ENCODE measurements at places on chromosomes 1 and 21.

- DNase-seq, result no peak
Measured at GRCh38 chr1:214830941-214831340, 227.9 kb downstream of the CENPF start.

DNA sequence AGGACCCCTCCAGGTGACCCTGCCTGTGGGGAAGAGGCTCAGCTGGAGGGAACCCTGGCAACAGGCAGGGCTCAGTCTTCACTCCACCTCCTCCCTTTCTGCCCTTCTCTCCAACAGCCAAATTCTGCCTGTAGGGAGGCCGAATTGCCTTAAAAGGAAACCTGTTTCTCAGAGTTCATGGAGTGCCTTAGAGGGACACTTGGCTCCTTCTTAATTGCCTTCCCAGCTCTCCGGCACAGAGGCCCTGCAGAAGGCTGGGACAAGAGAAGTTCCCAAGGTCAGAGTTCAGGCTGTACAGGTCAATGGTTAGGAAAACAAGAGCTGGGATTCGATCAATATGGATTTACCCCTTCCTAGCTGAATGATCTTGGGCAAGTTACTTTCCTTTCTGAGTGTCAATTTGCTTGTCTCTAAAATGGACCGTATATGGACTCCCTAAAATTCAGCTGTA, 6.2 kb downstream of the CSRP1 start:
- DNase-seq, result no peak

- no peak for DNase-seq
Measured at GRCh38 chr1:226627924-226628611, 79.5 kb downstream of the STUM start.

GRCh38 chr1:160007577-160008200, 24.1 kb downstream of the PIGM start:
- no peak for DNase-seq

GRCh38 chr1:18111605-18112297, 4.2 kb downstream of the IGSF21 start:
- DNase-seq, result no peak

DNA sequence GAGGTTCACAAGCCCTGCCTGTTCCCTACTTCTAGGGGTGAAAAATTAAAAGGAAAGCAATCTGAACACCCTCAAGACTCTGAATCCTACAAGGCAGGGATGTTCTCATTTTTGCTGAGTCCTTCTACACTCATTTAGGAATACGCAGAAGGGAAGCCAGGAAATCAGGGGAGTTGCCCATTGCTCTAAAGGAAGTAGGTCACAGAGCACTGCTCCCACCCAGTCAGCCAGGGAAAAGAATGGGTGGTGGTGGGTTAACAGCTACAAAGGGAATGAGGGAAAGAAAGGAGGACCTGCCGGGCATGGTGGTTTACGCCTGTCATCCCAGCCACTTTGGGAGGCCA, 2.4 kb upstream of the CTTNBP2NL start:
- DNase-seq, result no peak

DNA sequence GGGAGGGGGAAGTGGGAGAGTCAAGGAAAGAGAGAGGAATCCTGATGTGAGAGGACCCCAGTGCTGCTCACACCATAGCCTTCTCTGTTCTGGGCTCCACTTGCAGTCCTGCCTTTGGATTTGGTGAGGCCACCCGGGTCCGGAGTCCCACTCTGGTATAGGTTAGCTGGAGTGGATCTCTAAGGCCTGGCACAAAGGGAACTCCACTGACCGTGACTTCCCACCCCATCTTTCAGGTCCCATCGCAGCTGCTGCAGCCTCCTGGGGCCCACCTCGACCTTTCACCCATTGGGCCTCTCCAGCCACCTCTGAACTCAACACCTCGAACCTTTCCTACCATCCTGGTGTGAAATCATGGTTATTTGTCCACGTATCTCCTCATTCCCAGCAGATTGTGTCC, 324.4 kb downstream of the MATN1 start:
- DNase-seq, result no peak

DNA sequence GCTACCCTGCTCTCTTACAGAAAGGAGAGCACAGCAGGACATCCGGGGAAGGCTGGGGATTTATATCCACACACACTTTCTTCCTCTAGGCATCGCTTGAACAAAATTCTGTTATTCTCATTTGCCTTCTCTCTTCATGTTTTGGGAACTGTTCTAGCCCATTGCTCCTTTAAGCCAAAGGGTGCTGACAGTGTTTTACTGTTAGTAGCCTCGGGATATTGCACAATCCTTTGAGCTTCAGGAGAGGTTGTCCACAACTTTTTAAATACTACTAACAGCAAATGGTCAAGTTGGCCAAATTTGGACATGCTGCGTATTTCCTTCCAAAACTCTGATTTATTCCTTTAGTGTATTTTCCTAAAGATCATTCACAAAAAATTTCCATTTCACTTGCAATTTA, 579.2 kb upstream of the RGS18 start:
- no peak for DNase-seq

- no peak for DNase-seq
Measured at GRCh38 chr21:42991992-42992740, 17.8 kb downstream of the PKNOX1 start.

GRCh38 chr1:108042610-108043009, 77.6 kb upstream of the VAV3 start:
- DNase-seq, result no peak

DNA sequence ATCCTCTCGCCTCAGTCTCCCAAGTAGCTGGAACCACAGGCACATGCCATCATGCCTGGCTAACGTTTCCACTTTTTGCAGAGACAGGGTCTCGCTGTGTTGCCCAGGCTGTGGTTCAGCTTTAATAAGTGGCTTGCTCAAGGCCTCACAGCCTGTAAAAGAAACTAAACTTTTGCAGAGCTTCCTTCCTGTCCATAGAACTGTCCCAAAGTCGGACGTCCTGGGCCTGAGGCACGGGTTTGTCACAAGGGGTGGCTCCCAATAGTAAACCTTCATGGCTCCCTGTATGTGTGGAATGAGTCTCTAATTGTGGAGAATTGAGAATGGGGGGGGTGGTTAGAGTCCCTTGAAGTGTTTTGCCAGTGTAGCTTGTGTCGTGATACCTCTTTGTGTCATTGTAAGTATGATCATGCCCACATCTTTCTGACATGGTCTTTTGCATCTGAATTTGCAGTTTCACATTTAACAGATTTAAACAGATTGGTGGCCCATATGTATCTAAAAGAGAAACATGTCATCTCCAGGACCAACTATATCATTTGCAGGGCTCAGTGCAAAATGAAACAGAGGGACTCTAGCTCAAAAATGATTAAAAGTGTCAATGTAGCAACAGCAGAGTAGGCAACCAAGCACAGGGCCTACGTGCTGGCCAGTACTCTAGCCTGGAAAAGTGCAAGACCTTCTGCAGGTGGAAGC, 332.1 kb downstream of the KIF26B start:
- no peak for DNase-seq

GRCh38 chr1:221998186-221998612, 256.3 kb upstream of the DUSP10 start:
- no peak for DNase-seq

GRCh38 chr1:229031481-229032341, 239.2 kb upstream of the RAB4A start:
- DNase-seq, result no peak

DNA sequence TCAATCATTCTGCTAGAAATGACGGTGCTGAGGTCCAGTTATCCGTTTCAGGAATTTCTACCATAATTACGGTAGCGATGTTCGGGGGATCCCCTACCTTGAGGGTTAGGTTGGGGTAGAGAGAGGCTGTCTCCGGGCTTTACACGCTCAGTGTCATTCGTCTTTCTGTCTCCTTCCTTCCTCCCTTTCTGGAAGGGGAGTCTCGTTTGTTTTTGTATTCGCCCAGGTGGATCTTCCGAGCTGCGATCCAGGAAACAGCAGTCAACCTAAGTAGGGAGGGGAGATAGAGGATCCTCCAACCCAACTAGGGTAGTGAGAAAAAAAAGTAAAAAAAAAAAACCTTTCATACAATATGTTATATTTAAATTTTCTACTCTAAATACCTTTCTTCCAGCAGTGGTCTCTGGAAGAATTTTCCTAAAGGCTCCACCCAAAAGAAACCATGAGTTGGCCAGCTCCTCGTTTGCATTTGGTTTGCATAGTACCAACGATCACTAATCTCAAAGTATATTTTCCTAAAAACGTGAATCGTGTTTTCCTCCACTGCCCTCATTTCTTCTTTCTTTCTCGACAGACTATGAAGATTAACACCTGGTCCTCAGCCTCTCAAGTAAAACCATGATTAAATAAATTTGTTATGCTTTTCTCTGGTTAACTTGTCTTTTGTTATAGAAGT, 611 bp upstream of the PIK3C2B start:
- no peak for DNase-seq

GRCh38 chr1:151942882-151943281, 33.6 kb upstream of the THEM4 start:
- no peak for DNase-seq

GRCh38 chr1:76542359-76542758, 324.9 kb upstream of the ST6GALNAC5 start:
- no peak for DNase-seq

DNA sequence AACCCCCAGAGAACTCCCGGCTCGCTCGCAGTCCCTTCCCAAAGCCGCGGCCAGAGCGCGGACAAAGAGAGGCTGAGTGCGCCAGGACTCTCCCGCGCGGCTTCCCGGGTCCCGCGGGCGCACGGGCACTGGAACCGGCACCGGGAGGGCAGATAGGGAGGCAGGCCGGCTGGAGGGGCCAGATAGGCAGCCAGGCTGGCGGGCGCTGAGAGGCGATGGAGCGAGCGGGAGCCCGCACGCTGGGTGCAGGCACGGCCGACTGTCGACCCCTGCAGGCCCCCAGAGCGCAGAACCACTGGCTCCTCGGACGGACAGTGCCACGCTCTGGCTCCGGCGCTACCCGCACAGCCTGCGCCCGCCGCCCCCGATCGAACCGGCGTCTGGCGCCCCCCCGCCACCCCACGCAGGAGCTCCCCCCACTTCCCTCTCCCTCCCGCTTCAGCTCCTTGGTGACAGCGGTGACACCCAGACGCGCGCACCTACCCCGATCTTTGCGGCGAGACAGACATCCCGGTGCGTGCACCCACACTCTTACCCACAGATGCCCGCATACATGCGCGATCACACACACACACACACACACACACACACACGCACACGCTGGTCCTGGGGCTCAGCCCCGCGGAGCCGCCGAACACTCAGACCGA, 534 bp downstream of the SLC6A9 start:
- no peak for DNase-seq

DNA sequence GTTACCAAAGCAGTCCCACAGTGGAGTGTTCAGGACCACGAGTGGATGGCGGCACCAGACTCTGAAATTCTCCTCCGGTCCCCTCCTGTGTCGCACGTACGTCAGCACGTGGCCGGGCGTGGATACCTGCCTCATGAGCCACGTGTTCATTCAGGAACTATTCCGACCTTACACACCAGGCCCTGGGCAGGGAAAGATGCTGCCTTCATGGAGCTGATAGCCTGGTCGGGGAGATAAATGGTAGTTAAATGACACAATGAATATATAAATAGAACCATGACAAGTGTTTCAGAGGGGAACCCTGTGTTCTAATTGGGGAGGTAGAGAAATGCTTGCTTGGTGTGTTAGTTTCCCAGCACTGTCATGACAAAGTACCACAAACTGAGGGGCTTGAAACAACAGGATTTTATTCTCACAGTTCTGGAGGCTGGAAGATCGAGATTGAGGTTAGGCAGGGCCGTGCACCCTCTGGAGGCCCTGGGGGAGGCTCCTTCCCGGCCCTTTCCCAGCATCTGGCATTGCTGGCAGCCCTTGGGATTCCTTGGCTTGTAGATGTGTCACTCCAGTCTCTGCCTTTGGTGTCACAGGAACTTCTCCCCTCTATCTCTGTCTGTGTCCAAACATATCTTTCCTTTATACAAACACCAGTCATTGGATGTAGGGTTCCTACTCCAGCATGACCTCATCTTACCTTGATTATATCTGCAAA, 28.9 kb upstream of the GPR137B start:
- DNase-seq, result no peak

- DNase-seq, result no peak
Measured at GRCh38 chr1:222546548-222547259, 1.2 kb downstream of the HHIPL2 start.

All from cortex of kidney (tissue), 1 donor.